ENCODE measurements at places on chromosomes 3 and 15. TPM values are rescaled to one million over a fixed set of nuclear protein-coding genes. Genes with fewer than 3 reads are reported as not detected.
A peak's percentile ranks its signal among the peaks of the same experiment; 100 is the strongest.

- peak; percentile 96 for DNase-seq
Measured at GRCh38 chr3:188947401-188948280, 224.1 kb upstream of the TPRG1 start.

GRCh38 chr3:12934431-12934830 is 93.1 kb upstream of the RPL32 start:
- DNase-seq = no peak

DNA sequence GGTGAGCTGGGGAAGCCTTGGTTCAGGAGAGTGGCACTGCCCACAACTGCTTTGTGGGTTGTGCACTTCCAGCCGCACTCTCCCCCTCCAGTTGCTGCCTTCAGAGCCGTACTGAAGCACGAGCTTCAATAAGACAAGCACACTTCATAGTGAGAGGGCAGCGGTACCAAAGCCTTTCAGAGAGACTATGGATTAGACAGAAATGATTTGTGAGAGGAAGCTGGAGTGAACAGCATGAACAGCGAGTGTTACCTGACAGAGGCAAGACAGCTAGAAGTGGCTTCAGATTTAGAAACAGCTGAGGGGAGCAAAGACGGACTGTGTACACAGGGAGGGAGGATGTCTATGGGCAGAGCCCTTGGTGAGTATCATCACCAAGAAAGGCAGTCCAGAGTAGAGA is 31.1 kb downstream of the HCLS1 start:
- no peak for DNase-seq

GRCh38 chr15:63084806-63085205 is 36.9 kb upstream of the LACTB start:
- DNase-seq = no peak

DNA sequence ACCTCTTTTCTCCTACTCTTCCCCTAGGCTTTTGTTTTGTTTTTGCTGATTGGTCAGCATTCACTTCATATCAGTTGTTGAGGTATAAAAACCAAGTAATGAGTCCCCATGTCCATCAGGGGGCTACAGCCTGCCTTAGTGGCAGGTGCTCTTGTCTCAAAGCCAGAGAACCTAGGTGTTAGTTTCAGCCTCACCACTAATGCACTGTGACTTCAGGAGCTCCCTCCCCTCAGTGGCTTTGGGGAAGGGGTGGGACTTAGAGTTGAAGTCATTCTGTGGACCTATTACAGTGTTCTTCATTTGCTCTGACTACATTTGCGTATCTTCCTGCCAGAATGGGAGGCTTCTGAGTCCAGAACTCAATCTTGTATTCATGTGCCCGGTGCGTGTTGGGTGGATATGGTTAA is 41.6 kb downstream of the NR2C2 start:
- DNase-seq = no peak

DNA sequence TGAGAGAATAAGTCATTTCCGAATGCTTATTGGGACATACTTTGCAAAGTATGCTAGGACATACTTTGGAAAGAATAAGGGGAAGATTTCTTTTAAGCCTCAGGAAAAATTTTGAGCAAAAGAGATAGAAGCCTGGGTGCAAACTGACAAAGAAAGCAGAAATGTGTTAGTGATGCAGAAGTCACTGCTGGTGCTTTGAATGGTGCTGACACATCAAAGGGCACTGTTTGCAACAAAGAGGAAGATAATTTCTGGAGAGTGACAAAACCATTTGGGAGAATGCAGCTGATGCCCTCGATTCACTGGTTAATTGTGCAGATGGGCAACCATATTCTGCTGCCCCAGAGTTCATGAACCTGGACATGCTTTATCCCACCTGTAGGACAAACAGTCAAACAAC is 11.0 kb upstream of the RAP2B start:
- DNase-seq = no peak

DNA sequence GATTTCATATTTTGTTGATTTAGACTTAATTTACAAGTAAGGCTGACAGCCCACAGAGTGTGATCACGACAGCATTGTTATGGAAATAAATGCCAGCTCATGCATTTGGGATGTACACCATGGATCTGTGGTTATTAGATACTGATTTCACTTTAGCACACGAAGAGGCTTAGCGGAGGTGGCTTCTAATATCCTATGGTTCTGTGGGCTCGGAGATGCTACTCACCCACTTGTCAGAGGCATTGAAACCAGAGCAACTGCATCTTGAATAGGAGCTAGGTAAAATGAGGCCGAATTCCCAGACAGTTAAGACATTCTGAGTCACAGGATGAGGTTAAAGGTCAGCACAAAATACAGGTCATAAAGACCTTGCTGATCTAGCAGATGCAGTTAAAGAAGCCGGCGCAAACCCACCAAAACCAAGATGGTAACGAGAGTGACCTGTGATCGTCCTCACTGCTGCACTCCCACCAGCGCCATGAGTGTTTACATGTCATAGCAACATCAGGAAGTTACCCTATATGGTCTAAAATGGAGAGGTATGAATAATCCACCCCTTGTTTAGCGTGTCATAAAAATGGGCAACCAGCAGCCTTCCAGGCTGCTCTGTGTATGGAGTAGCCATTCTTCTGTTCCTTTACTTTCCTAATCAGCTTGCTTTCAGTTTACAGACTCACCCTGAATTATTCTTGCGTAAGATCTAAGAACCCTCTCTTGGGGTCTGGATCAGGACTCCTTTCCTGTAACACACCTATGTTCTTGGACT is 117.5 kb downstream of the PGPEP1L start:
- DNase-seq = peak; percentile 73

DNA sequence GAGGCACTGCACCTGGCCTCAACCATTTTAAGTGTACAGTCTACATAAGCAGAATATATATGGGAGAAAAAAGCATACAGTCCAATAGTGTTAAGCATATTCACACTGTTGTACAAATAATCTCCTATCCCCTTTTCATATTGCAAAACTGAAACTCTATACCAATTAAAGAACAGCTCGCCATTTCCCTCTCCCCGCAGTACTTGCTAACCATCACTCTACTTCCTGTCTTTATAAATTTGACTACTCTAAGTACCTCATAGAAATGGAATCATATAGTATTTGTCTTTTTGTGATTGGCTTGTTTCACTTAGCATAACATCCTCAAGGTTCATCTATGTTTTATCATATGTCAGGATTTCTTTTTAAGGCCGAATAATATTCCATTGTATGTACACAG is 21.6 kb upstream of the TASOR start:
- DNase-seq = no peak

- no peak for DNase-seq
Measured at GRCh38 chr3:101857301-101857741, 8.0 kb downstream of the NFKBIZ start.

GRCh38 chr3:21766002-21766401 is 15.0 kb upstream of the ZNF385D start:
- DNase-seq = no peak

- no peak for DNase-seq
Measured at GRCh38 chr15:28930476-28931291, 44.9 kb downstream of the APBA2 start.

DNA sequence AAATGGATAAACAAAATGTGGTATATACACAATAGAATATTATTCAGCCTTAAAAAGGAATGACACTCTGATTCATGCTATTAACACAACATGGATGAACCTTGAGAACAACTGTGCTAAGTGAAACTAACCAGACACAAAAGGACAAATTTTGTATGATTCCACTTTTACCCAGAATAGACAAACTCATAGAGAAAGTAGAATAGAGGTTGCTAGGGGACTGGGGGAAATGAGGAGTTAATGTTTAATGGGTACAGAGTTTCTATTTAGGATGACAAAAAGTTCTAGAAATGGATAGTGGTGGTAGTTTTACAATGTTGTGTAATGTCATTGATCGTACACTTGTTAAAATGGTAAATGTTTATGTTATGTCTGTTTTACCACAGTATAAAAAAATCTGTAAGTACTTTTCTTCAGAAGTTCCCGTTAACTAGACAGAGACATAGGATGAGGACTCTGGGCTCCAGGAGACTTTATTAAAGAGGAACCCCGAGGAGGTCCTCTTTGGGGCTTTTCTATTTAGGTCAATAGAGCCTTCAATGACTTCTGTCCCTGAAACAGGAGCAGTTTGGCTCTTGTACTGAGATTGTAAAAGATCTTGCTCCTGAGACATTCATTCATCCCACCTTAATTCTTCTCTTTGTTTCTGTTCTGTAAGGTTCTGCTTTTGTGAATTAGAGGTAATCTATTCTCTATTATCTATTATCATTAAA is 24.5 kb downstream of the ABHD6 start:
- no peak for DNase-seq

DNA sequence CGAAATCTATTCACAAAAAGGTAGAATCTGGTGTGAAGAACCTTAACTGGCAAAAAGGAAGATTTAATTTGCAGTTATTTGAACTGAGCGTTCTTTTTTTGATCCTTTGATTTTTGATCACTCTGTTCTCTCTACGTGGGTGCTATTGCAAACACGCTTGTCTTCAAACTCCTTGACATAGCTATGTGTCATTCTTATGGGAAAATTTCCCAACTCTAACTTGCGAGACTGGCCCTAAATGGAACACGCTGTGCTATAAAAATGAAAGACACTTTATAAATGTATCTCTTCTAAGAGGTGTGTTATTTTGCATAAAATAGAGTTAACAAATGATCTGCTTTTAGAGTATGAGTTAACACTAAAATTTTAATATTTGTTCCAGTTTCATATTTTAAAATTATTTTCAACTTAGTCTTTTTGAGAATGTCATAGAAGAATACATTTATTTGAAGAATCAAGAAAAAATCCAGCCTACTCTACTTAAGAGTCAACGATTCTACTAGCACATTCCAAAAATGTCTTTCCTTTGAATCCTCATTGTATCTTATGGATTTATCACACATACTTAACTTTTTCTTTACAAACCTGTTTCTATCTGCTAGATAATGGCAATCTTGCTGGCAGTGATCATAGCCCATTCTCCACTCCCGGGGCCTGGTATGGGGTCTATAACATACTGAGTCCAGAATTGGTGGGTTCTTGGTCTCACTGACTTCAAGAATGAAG is 610.0 kb upstream of the TBL1XR1 start:
- DNase-seq = no peak

- DNase-seq = no peak
Measured at GRCh38 chr3:159625594-159625993, 363.0 kb upstream of the IL12A start.

DNA sequence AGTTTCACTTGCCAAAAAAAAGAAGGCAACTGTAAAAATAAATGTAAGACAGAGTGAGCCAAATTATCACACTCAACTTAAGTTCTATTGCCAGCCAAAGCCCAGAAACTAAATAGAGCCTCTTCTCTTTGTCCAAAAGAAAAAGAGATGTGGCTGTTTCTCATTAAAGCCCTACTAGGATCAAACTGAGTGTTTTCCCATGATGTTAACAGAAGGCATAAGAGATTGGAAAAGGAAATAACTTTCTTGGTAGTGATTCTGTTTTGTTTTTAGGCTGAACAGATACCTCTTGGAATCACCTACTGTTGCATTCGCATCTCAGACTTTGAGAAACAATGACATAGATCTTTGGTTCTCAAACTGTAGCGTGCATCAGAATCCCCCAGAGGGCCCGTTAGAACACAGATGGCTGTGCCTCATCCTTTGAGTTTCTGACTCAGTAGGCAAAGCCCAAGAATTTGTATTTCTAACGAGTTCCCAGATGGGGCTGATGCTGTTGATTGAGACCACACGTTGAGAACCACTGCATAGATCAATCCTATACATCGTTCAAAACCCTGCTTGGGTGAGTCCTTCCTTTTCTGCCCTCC is 42.5 kb upstream of the SRGAP3 start:
- no peak for DNase-seq

- DNase-seq = no peak
Measured at GRCh38 chr15:79023918-79024317, 66.7 kb downstream of the RASGRF1 start.

DNA sequence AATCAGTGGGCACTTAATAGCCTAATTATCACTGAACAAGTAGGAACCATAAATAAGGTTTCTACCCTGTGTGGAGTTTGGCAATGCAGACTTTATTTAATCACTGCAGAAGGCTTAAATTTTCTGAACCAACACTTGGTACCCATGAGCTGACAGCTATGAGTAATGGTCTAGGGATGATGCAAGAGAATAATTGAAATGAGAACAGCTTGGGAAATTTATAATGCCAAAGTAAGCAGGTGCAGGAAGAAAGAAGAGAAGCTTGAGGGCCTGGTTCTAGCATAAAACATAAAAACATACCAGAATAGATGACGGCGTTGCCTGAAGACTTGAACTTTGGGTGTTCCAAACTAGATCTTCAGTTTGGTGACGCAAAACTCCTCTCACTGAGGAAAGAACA is 67.0 kb downstream of the IMPG2 start:
- no peak for DNase-seq

DNA sequence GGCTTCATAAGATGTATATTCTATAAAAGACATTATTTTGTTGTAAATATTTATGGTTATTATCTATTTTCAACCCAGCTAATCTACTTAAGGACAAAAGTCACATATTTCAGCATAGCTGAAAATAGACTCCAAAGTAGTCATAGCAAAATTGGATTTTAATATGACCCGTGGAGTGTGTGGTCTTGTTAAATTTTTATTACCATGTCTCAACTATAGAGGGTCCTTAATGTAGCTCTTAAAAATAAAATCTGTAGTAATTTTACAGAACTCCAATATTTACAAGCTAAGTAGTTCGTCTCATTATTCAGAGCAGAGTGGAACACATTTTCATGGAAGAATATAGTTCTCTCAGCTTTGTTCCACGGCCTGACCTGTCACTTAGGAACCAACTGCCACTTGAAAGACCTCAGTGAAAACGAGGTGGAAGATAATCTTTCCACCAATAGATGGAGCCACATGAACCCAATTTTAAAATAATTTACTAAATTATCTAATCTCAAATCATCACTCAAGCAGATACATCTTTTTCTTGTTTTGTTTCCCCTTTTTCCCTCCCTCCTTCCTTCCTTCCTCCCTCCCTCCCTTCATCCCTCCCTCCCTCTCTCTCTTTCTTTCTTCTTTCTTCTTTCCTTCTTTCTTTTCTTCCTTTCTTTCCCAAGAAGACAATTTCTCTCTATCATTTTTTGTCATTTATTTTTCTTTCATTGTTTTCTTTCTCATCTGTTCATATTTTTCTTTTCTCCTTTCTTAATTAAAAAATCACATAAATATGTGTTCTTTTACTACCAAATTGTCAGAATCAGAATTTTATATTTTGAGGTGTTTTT is 97.2 kb downstream of the CLDN1 start:
- DNase-seq = peak; percentile 36

GRCh38 chr15:38565287-38565670 is 665 bp upstream of the RASGRP1 start:
- DNase-seq = no peak

- DNase-seq = no peak
Measured at GRCh38 chr3:142889212-142890014, 530 bp upstream of the PCOLCE2 start.

GRCh38 chr3:23115171-23115877 is 87.8 kb upstream of the UBE2E2 start:
- peak; percentile 23 for DNase-seq

The CSTA gene
- 62.1 TPM for total RNA-seq

The TIGIT gene
- total RNA-seq = not detected

The GOLGA6L7 gene
- not detected for total RNA-seq

The IL17RD gene
- total RNA-seq = 0.55 TPM

The OPA1 gene
- 51.9 TPM for total RNA-seq

The CXCR6 gene
- not detected for total RNA-seq

The DIPK2A gene
- 42.1 TPM for total RNA-seq

The TEX9 gene
- total RNA-seq = 9.5 TPM
